AG04449 (cell line): ENCODE measurements at places on chromosomes 2 and 18.

DNA sequence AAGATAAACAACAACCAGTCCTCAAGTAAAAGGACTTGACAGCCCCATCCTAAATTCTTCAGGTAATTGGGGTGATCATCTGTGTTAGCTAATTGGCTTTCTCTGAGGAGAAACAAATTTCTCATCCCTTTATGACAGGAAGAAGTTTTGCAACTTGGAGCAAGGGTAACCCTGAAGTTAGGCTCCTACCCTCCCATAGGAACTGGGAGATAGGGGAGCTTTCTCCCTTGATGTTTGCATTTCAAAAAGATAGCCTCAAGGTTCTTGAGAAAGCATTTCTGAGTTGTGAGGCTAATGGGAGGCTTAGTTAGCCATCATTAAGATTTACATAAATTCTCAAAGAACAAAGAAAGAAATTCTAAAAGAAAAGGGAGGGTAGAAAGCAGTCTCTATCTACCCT lies 95.4 kb downstream of the MAP2 start:
- no peak for DNase-seq

DNA sequence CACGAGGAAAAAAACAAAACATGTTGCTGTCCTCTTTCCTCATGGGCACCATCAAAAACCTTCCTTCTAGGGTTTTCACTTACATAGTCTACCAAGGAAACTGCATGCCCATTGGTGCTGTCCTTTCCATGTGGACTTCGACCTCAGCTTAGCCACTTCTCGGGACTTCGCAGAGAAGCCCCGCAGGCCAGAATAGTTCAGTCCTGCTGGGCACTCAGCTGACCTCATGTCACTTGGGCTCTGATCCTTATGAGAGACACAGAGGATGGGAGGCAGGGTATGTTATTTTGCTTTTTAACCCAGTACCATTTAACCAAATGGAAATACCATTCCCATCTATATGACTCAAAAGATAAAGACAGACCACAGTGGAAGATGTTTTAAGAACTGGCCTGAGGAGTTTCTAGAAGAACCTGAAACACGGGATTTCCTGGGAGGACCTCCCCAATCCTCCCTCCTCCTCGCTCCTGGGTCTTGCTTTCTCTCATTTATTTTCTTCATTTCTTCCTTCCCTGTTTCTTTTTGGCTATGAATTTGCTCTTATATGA lies 28.4 kb downstream of the AAK1 start:
- DNase-seq = no peak

DNA sequence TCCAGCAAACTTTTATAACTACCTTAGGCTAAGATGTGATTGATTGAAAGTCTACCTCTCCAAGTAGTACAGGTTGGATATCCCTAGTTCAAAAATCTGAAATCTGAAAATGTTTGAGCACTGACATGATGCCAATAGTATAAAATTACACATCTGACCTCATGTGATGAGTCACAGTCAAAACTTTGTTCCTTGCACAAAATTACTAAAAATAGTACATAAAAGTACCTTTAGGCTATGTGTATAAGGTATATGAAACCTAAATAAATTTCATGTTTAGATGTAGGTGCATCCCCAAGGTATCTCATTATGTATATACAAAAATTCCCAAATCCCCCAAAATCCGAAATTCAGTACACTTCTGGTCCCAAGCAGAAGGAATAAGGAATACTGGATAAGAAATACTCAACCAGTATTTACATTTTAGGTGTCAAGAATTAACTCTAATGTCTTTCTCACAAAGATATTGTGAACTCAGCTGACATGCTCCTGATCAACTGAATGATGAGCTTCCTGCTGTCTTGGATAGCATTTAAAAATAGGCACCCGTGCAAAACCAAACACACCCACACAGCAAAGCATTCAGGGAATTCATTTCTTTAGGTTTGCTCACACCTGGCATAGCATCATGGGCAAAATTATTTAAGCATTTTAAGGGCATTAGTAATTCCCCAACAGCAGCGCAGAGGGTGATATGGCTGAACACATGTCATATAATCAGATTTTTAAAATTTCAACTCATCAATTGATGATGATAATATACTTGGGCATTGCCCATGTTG lies 497.4 kb upstream of the MEIS1 start:
- DNase-seq = no peak

DNA sequence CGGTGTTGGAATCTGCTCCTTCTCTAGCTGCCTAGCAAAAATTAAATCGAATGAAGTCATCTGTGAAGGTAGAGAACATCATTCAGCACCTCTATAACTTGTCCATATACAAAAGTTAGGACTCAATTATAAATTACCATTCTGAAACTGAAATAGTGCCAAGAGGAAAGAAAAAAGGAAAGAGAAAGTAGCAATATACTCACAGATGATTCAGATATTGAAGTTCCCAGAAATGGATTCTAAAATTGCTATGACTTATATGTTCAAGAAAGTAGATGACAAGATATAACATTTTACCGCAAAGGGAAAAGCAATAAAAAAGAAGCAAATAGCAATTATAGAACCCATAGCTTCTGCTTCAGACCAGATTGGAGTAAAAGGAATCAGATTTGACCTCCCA lies 333.6 kb upstream of the GYPC start:
- no peak for DNase-seq

GRCh38 chr2:219959471-219959870 lies 332.0 kb downstream of the SLC4A3 start:
- DNase-seq = no peak

DNA sequence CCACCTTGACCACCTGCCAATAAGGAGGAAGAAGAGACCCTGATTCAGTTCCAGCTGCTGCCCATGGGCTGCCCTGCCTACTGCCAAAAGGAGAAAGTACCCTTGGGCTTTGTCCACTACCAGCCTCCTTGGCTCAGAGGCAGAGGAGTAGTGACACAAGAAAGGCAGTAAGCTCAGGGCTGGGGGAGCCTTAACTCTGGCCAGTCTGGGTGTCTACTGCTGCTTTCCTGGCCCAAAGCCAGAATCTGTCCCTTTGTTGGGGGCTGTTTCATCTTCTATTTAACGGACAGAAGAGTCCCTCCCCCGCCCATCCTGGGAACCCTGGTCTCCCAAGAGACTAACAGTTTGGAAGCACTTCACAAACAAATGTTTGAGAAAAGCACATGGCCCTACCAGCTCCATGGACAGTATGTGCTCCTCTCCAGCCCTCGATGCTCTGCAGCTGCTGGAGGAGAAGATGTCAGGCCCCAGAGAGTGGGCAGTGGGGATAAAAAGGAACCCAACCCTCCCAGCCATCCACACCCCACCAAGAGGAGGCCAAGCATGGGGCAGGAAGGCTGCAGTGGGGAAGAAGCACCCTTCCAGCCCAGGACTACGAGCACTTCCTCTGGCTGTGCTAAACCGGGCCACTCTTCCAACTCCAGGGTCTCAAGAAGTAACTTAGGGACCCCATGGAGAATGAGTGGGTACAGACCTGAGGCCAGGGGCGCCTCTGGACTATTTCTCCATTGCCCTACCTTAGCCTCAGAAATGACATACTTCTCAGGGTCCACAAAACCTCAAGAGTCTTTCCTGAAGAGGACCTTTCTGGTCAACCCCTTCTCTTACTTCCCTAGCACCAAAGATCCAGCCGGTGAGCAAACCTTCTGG lies 1.2 kb downstream of the ATG9A start:
- no peak for DNase-seq

GRCh38 chr2:190186238-190186637 lies 123.7 kb upstream of the MSTN start:
- no peak for DNase-seq

- DNase-seq = no peak
Observed at GRCh38 chr2:157959249-157959648, 83.1 kb upstream of the ACVR1 start.

DNA sequence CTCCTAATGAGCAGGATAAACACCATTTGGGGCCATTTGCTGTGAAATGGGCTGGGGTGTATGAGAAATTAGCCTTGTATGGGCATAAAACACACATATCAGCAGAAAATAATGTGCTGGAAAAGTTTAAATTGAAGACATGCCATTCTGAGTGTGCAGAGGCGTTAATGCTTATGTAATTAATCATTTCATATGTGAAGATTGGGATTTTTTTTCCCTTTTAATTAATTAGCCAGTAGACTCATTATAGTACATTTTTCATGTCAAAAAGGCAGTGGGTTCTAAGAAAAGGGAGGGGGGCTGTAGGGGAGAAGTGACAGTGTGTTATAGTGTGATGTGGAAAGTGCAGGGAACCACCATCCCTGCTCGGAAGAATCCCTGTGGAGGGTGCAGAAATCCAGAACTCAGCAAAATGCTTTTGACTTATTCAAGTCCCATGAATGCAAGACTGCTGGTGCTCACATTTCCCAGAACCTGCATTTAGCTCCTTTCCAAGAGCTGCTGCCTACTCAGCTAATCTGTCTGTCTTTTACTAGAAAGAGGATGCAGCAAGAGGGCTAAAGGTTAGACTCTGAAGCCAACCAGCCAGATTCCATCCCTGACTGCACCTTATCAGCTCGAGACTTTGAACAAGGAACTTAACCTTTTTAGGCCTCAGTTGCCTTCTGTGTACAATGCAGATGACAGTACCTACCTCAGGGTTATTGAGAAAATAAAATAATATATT lies 11.6 kb upstream of the COX7A2L start:
- no peak for DNase-seq

DNA sequence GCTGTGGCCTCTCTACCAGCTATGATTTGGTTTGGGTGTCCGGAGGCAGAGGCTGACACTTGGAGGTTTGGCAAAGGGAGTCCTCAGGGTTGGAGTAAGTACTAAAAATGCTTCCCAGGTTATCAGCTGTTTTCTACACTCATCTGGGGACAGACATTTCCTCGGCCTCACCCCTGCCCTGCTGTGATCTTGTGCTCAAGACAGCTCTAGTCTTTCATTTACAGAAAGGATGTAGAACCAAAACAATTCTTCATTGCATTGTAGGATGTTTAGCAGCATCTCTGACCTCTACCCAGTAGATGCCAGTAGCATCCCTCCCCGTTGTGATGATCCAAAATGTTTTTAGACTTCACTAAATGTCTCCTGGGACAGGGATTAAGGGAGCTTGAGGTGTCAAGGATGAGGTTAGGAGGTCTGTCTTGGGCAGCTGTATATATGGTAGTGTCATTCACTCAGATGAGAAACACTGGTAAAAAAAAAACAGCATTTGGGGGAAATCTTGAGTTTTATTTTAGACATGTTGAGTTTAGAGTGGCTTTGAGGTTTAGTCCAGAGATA lies 26.6 kb downstream of the CD28 start:
- no peak for DNase-seq

DNA sequence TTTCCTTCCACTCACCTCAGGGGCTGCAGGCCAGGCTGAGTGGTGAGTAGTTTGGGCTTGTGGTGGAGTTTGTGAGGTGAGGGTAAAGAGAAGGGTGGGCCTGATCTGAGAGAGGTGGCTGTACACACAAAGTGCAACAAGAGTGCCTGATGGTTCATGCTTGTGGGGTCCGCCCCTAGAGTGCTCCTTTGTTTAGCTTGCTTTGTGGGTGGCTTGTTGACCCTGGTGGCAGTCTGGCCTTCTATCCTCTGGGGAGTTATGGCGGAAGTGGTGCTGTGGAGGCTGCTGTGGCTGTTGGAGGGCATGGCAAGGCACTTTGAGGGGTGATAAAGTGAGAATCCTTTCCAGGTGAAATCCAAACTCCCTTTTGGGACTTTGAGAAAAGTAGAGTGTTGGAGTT lies 10.6 kb downstream of the UBE2F start:
- no peak for DNase-seq

- no peak for DNase-seq
Observed at GRCh38 chr2:159154366-159154765, 132.1 kb downstream of the WDSUB1 start.

DNA sequence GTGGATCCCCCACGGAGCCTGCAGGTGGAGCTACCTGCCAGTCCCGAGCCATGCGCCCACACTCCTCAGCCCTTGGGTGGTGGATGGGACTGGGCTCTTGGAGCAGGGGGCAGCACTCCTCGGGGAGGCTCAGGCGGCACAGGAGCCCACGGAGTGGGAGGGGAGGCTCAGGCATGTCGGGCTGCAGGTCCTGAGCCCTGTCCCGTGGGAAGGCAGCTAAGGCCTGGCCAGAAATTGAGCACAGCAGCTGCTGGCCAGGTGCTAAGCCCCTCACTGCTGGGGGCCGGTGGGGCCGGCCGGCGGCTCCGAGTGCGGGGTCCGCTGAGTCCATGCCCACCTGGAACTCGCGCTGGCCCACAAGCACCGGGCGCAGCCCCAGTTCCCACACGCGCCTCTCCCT lies 91.7 kb upstream of the ACVR1 start:
- no peak for DNase-seq

DNA sequence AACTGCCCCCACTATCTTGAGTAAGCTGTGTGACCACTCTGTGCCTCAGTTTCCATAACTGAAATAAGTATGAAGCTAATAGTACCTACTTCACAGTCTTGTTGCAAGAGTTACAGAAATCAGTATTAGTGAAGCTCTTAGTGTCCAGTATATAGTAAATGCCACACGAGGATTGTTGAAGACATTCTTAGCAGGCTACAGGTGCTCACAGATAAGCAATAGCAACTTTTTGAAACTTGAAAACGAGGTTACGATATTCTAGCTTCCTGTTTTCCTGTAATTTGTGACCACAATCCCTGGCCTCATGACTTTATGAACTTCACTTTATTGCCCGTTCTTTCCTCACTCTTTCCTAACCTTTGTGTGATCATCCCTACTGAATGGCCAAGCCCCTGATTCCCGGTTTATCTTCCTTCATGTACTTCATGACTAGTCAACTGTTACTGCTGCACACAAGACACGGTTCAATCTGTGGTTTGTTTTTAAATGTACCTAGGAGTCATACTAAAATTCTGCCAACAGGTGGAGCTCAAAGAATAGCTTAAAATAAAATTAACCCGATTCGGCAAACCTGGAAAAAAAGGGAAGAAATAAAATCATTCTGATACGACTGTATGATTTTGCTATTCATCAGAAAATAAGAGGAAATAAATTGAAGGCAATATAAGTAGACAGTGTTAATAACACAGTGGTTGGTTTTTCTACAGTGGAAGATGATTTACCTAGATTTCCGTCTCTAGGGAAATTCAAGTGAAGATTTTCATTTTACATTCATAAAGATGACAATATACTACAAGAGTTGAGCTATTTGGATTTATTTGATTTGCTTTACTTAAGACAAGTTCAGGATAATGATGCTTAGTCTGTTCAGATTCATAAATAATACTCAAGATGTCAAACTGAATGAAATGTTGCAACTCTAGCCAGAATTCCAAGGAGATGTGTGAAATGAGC lies 38.1 kb upstream of the STAT1 start:
- DNase-seq = no peak

GRCh38 chr2:65030476-65031332 lies 25.5 kb upstream of the CEP68 start:
- DNase-seq = no peak

DNA sequence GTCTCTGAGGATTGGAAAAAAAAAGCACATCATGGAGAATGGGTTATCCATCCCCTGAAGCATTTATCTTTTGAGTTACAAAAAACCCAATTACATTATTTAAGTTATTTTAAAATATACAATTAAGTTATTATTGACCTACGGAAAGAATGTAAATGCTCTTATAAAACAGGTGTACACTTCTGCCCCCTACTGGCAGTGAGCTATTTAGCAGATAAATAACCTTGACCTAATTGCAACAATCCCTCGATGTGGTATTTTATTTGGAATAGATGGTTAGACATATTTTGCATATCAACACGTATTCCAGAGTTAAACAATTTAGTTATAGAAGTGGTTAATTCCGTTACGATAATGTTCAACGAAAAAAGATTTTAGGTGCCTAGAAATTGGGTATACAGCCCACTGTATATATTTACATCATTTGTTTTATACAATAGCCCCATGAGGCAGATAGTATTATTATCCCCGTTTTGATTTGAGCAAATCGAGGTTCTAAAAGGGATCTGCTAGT lies 9.1 kb upstream of the DAW1 start:
- no peak for DNase-seq

- no peak for DNase-seq
Observed at GRCh38 chr2:132400169-132400900, 16.3 kb upstream of the GPR39 start.

GRCh38 chr2:234335661-234336228 lies 161.1 kb downstream of the ARL4C start:
- peak; percentile 75 for DNase-seq
